KG1 (cell line): ENCODE measurements at places on chromosomes 6 and 20.
A peak's percentile ranks its signal among the peaks of the same experiment; 100 is the strongest.

GRCh38 chr20:39800548-39800947, 838.4 kb downstream of the DHX35 start:
- DNase-seq, result no peak

GRCh38 chr6:32840604-32841246, 2.2 kb upstream of the TAP2 start:
- DNase-seq, result no peak

GRCh38 chr6:17015551-17016381, 86.1 kb upstream of the STMND1 start:
- DNase-seq, result no peak

- no peak for DNase-seq
Measured at GRCh38 chr6:170270984-170271593, 19.8 kb downstream of the DLL1 start.

DNA sequence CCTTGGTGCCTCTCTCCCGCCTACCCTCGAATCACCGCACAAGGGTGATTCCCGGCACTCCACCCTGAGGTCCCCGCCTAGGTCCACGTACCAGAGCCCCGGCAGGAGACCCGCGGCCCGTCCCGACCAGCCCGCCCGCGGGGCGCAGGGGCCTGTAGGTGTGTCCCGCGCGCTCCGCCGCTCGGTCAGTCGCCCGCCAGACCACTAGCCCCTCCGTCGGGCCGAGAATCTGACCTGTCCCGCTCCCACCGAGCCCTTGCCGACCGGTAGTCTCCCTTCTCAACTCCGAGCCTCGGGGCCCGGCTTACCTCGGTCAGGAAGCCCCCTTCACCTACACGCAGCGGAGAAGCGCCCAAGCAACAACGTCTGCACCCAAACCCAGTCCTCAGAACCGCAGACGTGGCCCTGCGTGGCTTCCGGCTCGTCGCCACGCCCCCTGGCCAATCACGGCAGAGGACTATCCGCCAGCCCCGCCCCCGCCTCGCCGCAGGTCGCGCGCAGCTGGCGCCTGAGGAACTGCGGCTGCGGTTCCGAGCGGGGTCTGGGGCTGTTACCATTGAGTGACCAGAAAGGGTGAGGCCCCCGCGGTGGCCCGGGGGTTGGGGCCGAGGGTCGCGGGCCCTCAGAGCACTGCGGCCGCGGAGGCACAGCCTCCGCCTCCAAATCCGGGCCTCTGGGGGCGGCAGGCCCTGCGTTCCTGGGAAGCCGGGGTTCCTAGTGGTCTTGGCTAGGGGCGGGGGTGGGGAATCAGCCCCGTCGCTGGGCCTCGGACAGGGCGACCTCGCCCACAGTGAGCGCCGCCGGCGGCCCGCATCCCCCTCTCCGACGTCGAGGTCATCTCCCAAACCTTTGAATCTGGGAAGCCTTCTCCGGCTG, at the start of the genes PGM3 and RWDD2A:
PGM3 (minus strand) TSS at position 395 of the 876 bp plus-strand sequence. CDS start 2,253 bp downstream, outside the sequence.
RWDD2A (plus strand) TSS at position 487 of the 876 bp plus-strand sequence. CDS start 1,095 bp downstream, outside the sequence.
- DNase-seq, result peak; percentile 63

GRCh38 chr6:44294832-44295791, 18.0 kb downstream of the AARS2 start:
- no peak for DNase-seq

DNA sequence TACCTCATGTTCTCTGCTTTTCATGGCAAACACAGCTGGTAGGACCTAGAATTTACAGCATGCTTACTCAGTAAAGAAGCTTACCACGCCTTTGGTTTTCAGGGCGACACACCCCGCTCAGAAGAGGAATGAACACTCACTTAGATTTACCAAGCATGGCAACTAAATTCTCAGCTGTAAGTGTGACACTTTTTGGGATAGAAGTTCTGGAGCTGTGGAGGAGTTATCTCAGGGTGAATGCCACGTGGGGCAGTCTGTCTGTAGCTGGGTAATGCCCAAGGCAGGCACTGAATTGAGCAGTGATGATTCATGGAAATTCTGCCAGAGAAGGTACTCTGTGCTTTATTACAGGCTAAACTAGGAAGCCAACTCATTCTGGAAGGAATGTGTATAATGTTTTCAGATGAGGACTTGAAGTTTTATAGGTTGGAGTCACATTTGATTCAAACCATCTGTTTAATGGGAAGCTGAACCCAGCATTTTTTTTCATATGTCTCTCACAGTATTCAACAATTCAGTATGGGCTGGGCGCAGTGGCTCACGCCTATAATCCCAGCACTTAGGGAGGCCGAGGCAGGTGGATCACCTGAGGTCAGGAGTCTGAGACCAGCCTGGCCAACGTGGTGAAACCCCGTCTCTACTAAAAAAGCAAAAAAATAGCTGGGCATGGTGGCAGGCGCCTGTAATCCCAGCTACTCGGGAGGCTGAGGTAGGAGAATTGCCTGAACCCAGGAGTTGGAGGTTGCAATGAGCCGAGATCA, 3.5 kb upstream of the PRIM2 start:
- no peak for DNase-seq
